ENCODE measurements at places on chromosomes 3 and 15. TPM values are rescaled to one million over a fixed set of nuclear protein-coding genes. Genes with fewer than 3 reads are reported as not detected.

Gene TGM5
- total RNA-seq: not detected

Gene PPARG
- total RNA-seq: 6.1 TPM

Gene EIF4E3
- total RNA-seq: 2.4 TPM

Gene BCL2A1
- 2.1 TPM for total RNA-seq

Gene TRPM1
- 0.25 TPM for total RNA-seq

Gene WDR49
- 0.20 TPM for total RNA-seq

Gene SACM1L
- 38.4 TPM for total RNA-seq

Gene ADCY5
- total RNA-seq: 0.07 TPM

Gene RGMA
- not detected for total RNA-seq

Gene BLM
- total RNA-seq: 9.0 TPM

Gene SMAD6
- total RNA-seq: 14.9 TPM

Measured in pulmonary artery endothelial cell (primary cell).